Muscle of back (tissue), 13 donors: ENCODE measurements at places on chromosomes 11 and 22. TPM values are rescaled to one million over a fixed set of nuclear protein-coding genes. Genes with fewer than 3 reads are reported as not detected.
A peak's percentile ranks its signal among the peaks of the same experiment; 100 is the strongest.

Gene RABL2B
- polyA plus RNA-seq: 37.6 TPM

Gene KRTAP5-1
- 0.37 TPM for polyA plus RNA-seq

- no peak for DNase-seq
These were observed 107.6 kb downstream of the LRRC4C start for GRCh38 chr11:41351825-41352224.

DNA sequence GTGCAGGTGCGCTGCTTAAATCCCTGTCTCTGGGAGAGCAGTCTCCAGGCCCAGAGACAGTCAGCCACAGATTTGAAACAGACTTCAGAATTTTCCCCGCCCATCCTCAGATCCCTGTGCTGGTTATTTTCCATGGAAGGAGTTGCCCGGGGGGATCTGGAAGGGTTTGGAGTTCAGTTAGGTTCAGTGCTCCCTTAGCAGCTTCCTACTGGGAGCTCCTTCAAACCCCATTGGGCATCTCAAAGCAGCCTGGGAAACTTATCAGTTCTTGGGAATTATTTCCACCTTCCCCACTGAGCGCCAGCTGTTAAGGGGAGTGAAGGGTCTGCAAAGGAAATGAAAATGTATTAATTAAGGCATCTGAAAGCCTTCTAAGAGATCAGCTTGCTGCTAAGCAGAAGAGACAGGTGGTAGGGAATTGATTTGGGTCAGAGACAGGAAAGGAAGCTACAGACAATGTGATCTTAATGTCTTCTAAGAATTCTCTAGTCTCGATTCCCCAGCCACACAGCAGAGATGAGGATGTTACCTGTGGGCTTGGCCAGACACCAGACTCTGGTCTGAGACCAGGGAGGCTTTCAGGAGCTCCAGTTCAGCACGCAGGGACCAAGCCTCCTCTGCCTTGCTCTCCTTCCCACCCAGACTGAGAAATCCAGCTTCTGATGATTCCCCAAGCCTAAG is 106.2 kb upstream of the TBCEL start:
- no peak for DNase-seq

DNA sequence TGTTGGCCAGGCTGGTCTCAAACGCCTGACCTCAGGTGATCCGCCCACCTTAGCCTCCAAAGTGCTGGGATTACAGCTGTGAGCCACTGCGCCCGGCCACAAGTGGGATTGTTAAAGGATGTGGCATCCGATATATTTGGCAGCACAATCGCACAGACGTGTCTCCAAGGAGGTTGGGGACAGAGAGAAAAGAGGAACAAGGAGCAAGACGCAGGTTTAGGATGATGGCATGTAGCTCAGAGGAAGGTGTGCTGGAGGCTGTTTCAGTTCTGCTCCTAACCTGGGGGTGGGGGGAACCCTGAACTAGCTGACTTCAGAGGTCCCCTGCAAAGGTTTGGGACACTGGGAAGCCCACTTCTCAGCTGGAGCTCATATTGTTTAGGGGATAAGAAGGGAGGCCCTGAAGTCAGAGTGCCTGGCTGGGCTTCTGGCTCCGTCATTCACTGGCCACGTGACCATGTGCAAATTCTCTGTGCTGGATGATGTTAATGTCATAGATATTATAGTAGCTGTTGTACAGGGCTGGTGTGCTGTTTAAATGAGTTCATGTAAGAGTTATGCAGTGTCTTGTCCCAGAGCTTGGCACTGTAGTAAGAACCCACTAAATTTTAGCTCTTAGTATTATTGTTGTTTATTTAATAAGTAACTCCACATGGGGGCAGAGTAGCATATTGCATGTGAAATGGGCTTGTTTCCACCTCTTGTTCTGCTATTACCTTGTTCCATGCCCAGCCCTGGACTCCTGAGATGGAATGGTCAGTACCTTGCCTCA is 129.7 kb downstream of the ST3GAL4 start:
- DNase-seq: peak; percentile 64

DNA sequence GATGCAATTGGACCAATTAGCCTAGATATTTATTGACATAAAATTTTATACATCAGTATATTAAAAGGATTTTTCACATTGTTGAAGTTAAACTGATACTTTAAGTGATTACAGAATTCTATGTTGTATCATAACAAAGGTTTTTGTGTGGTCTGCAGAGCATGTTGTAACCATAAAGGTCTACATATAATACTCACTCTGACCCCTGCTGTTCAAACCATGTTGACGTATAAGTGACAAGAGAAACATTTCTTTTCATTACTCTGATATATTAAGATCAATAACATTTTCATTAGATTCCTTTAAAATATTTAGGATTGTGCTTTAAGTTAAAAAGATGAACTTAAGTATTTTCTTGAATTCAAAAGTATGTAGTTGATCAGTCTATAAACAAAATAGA is 63.9 kb downstream of the GAS2 start:
- DNase-seq: peak; percentile 43

GRCh38 chr11:34358258-34358727 is 483 bp upstream of the ABTB2 start:
- peak; percentile 88 for DNase-seq

DNA sequence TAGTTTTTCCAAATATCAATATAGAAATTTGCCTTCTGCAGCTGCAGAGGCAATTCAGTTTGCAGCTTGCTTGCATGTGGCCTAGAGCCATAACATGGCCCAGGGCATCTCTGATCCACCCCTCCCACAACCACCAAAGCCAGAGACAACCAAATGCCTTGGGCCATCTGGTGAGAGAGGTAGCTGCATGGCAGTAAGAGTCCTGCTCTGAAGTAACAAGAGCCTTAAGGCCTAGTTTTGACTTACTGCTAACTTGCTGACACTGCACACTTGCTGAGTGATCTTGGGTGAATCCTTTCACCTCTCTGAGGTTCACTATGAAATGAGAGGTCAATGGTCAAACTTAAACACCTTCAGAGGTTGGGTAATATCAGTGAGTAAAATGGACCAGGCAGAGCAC is 4.9 kb upstream of the SPECC1L start:
- no peak for DNase-seq

DNA sequence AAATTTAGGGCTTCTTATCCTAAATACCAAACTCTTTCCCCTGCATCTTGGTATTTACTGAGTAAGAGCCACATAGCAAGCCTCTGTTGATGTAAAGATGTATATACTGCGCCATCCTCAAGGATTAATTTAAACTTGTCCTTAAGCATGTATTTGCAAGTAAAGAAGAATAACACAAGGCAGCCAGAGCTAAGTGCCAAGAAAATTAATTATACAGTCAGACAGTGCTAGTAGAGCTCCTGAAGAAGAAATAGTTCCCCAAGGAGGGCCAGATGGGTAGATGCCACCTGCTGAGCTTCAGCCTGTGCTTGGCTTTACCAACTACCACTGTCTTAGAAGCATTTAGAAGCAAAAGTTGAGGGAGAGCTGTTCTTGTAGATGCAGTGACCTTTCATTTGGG is 470.0 kb downstream of the BUD13 start:
- no peak for DNase-seq

Gene PKDREJ
- 0.24 TPM for polyA plus RNA-seq
